Fibroblast of skin of back (primary cell): ENCODE measurements at places on chromosomes 11 and 22.

DNA sequence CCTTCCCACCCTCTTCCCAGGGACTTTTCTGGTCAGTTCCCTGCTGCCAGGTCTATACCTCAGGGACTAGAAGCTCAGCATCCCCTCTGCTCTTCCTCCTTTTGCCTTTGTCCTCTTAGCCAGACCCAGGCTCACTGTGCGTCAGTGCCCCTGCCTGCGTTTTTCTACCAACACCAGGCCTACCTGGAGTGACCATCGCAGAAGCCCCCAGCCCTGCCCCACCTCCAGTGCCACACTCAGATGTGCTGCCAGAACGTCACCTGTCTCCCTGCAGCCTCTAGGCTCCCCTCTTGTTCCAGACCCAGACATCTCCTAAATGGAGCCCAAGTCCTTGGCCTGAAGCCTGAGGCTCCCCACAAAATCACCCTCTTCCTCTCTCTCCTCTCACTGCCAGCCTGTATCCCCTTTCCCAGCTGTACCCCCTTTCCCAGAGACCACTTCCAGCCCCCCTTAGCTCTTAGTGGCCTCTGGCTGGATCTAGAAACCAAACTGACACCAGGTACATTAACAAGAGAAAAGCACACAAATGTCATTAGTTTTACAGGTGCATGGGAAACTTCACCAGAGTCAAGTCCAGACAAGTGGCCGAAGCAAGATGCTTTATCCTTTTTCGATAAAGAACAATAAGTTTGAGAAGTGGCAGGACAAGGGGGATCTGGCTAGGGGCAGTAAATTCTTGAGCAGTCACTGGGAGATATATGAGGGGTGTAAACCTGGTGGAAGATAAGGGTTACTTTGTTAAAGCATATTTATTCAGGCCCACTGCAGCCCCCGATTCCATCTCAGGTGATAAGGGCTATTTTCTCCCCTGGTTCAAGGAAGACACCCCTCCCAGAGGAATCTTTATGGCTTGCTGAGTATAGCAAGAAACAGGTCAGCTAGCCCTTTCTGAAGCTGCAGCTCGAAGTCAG, 61.5 kb downstream of the BCR start:
- no peak for DNase-seq

GRCh38 chr22:47050401-47051051, 288.1 kb downstream of the TBC1D22A start:
- no peak for DNase-seq

GRCh38 chr11:15111215-15111614, 3.5 kb upstream of the INSC start:
- no peak for DNase-seq

DNA sequence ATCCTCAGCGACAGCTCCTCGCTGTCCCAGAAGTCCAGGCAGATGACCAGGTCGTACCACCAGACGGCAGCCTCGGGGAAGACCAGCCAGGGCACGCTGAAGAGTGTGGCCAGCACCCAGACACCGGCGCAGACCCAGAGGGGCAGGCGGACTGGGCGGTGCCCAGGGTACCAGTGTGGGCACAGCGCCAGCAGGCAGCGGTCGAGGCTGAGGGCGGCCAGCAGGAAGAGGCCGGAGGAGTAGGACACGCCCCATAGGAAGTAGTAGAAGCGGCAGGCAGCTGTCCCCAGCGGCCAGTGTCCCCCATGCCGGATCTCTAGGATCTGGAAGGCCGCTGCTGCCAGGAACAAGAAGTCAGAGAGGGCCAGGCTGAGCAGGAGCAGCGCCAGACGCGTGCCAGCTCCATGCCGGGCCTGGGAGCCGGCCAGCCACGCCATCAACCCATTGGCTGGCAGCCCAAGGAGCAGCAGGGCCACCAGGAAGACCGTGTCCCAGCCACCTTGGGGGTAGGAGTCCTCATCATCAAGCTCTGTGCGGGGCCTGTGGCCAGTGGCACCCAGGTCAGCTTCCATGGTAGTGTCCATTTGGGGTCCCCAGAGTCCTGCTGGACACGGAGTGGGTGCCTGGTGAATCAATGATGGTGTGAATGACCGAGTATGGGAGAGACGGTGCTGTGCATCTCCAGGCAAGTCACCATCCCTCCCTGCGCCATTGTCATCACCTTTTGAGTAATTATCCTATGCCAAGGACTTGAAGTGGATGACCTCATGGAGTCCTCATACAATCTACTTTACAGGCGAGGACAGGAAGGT, at the start of gene GPR152:
Gene GPR152, minus strand, starts transcription at position 589 of the 812 bp plus-strand sequence. Its CDS starts 5 bp downstream, at position 584.
- DNase-seq: no peak

- no peak for DNase-seq
Measured at GRCh38 chr11:83663446-83663845, 377.3 kb upstream of the CCDC90B start.

GRCh38 chr11:32053151-32053888, 37.6 kb upstream of the RCN1 start:
- no peak for DNase-seq

GRCh38 chr11:92735039-92735438, 234.4 kb upstream of the MTNR1B start:
- no peak for DNase-seq

GRCh38 chr11:75214411-75214821, 26.2 kb upstream of the TPBGL start:
- peak; percentile 79 for DNase-seq

DNA sequence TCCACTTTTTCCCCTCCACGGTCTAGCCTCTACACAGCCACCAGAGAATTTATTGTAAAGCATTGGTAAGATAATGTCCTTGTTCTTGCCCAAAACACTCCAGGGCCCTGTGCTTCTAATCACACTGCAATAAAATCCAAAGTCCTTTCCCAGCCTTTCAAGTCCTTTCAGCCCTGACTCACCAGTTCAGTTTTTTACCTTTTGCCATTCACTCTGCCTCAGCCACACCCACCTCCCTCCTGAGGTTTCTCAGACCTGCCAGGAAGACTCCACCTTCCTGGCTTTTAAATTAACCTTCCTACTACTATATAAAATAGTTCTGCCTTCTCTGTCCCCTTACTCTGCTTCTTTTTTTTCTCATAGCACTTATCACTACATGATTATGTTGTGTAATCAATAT, 91.0 kb upstream of the ARHGAP32 start:
- no peak for DNase-seq

DNA sequence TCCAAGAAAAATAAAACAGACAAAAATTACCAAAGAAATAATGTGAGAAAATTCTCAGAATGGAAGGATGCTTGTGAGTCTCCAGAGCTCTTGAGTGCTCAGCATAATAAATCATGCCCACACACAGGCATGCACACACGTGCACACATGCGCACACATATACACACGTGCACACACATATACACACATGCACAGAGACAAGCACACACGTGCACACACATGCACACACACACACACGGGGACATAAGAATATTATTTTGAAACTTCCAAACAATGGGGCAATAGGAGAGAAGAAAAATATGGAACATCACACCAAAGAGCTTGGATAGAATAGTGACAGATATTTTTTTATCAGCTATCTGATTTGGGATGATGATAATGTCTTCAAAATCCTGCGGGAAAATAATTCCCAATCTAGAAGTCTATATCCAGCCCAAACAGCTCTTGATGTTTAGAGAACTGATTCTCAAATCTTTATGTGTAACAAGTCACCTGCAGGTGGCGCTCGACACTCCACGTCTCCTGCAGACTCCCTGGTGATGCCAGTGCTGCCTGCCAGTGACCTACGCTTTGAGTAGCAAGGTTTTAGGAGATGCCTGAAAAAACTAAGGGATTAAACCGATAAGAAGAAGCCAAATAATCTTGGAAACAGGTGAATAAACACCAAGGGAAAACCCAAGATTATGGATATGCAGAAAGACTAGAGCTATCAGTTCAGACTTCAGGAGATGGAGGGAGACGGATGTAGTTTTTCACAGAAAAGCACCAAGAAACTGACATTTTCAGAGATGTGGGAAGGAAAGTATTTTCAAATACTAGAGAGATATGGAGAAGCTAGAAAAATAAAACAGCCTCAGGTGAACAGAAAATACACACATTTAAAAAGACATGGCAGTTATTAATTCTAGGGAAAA, 743.6 kb downstream of the ETS1 start:
- DNase-seq: peak; percentile 66

DNA sequence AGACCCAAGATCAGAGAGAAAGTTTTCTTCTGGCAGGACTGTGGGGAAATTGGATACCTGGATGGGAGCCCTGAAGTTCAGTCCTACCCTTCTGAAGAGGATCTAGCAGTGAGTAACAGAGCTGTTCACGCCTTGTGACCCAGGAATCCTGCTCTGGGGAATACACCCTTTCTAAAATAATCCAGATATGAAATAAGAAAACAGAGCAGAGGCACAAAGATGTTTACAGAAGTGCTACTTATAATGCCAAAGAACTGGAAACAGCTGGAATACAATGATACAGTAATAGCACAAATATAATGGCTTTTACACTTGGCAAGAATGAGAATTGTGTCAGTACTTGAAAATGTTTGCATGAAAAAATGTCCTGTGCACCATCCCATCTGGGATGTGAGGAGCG, 304.0 kb upstream of the NARS2 start:
- DNase-seq: no peak

GRCh38 chr22:26485806-26486390, 2.2 kb downstream of the SRRD start:
- no peak for DNase-seq

DNA sequence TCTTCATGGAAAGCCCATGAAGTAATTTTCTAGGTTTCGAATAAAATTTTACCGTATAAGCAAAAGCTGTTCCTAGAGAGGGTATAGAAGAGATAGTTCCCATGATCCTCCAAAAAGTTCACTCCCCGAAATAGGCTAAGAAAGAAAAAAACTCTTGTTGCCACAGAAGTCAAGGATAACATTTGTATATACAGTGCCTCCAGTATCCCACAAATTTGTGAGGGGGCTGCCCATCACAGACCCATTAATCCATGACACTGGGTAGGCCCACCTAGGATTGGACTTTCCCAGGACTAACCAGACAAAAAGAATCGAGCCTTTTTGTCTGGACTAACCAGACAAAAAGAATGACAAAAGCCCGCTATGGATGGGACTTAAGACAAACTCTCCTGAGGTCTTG, 233.0 kb downstream of the DDX10 start:
- DNase-seq: no peak

GRCh38 chr11:13348305-13348704, 70.7 kb downstream of the BMAL1 start:
- no peak for DNase-seq

- DNase-seq: no peak
Measured at GRCh38 chr22:41201141-41201540, 4.0 kb upstream of the L3MBTL2 start.

DNA sequence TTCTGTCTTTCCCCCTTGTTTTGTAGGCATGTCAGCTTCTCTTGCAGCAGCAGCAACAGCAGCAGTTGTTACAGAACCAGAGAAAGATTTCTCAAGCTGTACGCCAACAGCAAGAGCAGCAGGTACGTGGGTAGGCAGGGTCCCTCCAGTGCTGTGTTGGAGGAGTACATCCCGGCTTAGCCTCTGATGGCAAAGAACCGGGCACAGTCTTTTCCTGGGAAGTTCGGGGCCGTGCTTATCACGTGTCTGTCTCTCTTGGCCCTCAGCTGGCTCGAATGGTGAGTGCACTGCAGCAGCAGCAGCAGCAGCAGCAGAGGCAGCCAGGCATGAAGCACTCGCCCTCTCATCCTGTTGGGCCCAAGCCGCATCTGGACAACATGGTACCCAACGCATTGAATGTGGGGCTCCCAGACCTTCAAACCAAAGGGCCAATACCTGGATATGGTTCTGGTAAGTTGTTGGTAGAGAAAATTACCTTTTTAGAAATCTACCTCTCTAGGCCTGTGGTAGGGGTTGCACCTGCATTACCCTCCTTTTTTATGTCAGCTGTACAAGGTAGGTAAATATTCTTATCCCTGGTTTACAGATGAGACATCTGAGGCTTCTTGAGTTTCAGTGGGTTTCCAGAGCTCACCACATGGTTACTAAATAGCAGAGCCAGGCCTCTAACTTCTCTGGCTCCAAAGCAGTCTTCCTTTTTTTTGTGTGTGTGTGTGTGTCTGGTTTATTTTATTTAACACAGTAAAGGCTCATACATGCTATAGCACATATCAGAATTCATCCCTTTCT, 45.2 kb upstream of the ADSL start:
- no peak for DNase-seq

DNA sequence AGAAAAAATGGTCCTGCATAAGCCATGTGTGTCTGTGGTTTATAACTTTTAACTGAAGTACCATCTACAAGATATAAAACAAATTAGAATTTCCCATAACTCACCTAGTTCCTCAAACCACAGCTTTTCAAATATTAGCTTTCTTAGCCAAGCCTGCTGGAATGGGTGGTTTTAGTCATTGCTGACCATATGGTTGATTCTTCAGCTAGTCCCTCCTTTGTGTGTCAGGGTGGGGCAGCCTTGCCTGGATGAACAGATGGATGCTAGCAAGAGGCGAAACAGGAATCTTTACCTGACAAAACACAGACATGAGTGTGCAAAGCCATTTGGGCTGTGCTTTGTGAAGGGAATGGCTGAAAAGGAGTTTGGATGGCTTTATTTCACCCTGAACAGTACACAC, 6.9 kb upstream of the B3GNT6 start:
- no peak for DNase-seq

GRCh38 chr11:112096194-112096593, 9.5 kb downstream of the SDHD start:
- DNase-seq: peak; percentile 28

DNA sequence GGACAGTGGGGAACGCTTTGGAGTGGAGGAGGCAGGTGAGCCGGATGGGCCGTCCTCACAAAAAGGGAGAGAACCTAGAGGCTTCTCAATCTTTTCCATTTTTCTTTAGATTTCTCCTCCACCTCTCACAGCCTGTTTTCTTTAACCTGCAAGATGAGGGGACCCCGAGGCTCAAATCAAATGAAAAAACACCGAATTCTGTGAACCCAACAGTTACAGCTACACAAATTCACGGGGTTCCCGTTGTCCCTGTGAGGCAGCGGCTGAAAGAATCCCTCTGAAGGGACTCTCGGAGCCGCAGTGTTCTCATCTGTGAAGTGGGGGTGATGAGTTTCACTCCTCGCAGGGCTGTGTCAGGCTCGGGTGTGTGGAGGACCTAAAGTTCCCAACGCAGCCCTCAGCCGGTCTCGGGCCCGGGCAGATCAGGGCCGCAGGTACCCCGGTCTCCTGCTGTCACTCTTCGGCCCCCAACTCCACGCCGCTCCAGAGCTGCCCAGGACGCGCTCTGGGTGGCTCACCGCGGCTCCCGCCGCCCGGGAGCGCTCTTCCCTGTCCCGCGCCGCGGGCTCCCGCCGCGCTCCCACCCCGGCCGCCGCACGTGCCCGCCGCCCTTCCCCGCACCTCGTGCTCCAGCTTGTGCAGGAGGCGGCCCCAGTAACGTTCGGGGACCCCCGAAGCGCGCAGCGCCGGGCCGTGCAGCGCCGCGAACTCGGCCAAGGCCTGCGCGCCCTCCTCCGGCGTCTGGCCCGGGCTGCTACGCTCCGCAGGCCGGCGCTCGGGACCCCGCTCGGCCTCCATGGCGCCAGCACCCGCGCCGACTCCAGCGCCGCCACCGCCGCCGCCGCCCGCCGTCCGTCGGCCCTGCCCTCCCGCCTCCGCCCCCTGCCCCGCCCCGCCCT, at the start of gene TTLL12:
Gene TTLL12, minus strand, starts transcription at position 863 of the 899 bp plus-strand sequence. Its CDS starts 65 bp downstream, at position 798.
- peak; percentile 60 for DNase-seq

GRCh38 chr22:31313366-31314147, 21.3 kb upstream of the PIK3IP1 start:
- peak; percentile 44 for DNase-seq
